Kidney tubule cell (primary cell): ENCODE measurements at places on chromosomes 3 and 15.

DNA sequence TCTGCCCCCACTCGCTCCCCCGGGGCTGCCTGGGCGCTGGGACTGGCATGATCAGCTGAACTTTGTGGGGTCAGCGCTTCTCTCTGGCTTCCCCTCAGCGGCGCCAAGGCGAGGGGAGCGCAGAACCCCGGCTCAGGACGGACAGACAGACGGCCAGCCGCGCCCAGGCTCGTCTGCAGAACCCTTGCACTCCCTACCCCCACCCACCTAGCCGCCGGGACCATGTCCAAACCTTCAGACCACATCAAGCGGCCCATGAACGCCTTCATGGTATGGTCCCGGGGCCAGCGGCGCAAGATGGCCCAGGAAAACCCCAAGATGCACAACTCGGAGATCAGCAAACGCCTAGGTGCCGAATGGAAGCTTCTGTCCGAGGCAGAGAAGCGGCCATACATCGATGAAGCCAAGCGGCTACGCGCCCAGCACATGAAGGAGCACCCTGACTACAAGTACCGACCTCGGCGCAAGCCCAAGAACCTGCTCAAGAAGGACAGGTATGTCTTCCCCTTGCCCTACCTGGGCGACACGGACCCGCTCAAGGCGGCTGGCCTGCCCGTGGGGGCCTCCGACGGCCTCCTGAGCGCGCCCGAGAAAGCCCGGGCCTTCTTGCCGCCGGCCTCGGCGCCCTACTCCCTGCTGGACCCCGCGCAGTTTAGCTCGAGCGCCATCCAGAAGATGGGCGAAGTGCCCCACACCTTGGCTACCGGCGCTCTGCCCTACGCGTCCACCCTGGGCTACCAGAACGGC is 621 bp downstream of the SOX14 start:
- DNase-seq: no peak

GRCh38 chr3:122502941-122503340 is 11.8 kb downstream of the KPNA1 start:
- no peak for DNase-seq

GRCh38 chr3:172965256-172965655 is 175.8 kb downstream of the SPATA16 start:
- DNase-seq: no peak

DNA sequence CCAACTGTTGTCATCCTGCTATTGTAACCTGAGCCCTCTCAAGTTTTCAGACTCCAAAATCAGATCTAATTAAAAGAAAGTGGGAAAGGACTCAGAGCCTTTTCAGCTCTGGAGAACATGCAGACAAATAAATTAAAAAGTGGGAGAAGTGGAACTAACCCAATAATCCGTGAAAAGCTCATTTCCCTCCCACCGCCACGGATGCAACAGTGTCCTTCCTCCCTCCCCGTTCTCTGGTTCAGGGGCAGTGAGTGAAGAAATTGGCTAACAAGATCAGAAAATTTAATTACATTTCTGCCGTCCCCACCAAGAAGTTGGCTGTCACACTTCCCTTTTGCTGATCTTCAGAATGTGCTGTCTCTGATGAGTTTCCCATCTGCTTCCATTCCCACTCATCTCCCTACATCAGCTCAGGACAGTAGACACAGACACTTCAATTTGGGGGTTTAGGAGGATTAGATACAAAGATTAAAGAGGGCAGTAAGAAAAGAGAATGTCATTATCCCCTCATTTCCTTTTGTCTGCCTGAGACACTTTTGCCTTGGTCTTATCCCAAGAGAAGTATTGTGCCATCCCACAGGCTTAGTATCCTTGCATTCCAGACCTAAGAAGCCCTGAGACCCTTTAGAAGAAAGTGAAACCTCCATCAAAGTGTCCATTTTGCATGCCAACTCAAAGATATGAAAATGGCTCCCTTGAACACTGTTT is 335.7 kb upstream of the PPP2R3A start:
- no peak for DNase-seq

DNA sequence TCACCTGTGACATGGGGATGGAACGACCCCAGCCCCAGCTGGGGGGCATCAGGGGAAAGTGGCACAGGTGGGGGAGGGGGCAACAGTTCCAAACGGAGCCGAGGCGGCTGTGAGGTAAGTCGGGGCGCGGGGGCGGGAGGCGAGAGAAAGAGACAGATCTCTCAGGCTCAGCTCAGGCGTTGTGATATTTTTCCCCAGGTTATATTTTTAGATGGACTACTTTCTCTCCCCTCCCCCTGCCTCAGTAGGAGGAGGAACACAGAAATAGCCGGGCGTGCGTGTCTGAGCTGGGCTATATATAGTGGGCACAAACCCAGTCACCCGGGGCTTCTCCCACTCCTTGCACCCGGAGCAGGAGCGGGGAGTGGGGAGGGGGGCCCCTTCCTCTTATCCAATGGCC is 91.0 kb upstream of the LINGO1 start:
- DNase-seq: no peak

- DNase-seq: peak; percentile 75
Observed at GRCh38 chr15:91940496-91941381, 87.2 kb downstream of the SLCO3A1 start.

DNA sequence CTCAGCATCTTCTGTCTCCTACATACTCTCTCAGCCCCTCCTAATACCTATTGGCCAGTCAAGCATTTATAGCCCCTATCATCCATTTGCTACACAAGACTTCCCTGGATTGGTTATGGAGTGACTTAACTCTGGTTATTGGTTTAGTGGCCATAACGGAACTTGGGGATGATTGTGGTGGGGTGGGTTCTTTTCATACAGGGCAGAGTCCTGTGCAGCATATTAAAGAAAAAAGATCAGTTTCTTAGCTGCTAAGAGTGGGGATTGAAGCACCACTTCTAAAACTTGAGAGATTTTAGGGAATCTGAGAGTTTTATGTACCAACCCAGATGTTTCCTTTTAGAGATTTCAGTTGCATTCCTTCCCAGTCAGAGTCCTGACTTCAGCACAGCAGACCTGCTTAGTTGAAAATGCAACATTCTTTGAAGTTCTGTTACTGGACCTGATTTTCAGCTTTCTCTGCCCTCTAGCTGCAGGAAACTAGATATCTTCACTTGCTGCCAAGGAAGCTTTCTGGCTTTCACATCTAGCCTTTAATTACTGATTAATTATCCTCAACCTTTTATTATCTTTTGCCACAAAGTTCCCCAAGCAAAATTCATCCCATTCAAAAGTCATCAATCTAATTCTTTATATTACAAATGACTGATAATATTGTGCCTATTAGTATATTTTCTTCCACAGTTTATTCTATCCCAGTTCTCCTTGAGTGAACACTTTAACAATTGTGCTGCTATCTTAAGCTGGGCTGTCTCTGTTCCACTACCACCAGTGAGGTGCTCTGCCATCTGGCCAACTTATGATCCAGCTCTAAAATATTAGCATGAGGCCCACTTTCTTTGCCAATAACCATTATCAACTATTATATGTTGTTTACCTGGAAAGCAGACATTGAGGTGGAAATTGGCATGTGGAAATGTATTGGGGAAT is 906.0 kb upstream of the ALCAM start:
- peak; percentile 64 for DNase-seq

DNA sequence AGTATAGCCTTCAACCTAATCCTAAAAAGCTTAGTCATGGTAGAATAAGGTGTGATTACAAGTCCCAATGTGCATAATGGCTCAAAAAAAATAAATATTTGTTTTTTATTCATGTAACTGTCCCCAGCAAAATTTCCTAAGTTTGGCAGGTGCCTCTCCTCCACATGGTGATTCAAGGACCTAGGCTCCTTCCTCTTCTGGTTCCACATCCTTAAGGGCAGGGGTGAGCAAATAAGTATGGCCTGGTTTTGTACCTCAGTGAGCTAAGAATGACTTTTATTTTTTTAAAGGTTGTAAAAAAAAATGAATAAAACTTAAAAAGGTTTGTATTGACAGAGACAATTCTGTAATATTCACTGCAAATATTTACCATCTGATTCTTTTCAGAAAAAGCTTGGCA is 343.5 kb upstream of the UBE2E2 start:
- DNase-seq: no peak

DNA sequence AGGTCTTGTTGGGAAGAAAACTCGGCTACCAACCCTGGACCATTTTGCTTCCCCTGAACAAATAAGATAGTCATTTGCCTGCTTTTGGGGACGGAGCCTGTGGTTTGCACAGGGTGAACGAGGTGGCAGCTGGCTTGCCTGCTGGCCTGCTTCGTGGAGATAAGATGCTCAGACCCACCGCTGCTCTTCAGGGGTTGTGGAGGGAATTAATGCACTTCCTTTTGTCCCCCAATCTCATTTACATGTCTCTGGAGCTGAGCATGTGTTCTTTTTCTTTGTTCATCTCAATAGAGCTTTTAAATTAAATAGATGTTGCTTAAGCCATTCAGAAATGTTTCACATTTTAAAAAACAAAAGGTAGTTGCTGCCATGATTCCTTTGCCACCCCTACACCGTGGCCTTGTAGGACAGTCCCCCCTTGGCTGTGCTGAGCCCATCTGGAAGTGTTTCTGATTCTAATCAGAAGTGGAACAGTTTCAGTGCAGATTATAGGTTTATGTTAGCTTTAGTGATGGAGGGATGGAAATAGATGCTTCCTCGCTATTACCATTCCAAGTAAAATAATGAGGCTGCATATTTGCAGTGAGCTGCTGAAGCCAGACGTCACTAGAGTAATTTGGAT is 25.6 kb downstream of the APBA2 start:
- DNase-seq: no peak
